Stimulated activated CD4-positive, alpha-beta T cell treated with anti-CD3 and anti-CD28 coated beads, TNF-alpha, amount 100 ng/mL, for 1 hour (primary cell): ENCODE measurements at places on chromosomes 3 and 15.

DNA sequence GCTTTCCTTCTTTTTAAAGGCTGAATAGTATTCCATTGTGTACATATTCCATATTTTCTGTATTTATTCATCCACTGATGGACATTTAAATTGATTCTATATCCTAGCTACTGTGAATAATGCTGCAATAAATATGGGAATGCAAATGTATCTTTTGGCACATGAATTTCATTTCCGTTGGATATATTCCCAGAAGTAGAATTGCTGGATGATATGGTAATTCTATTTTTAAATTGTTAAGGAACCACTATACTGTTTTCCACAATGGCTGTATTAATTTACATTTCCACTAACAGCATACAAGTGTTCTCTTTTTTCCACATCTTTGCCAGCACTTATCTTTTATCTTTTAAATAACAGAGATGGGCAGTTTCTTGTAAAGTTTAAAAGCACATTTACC, 302.7 kb downstream of the CTNNB1 start:
- DNase-seq = no peak

GRCh38 chr3:67678665-67679064, 24.3 kb upstream of the SUCLG2 start:
- no peak for DNase-seq

- no peak for DNase-seq
Measured at GRCh38 chr3:53083521-53083920, 37.6 kb upstream of the SFMBT1 start.

GRCh38 chr3:12400616-12401194, 83.6 kb upstream of the TSEN2 start:
- DNase-seq = no peak

- DNase-seq = no peak
Measured at GRCh38 chr15:77032647-77033416, 37.9 kb downstream of the PSTPIP1 start.

DNA sequence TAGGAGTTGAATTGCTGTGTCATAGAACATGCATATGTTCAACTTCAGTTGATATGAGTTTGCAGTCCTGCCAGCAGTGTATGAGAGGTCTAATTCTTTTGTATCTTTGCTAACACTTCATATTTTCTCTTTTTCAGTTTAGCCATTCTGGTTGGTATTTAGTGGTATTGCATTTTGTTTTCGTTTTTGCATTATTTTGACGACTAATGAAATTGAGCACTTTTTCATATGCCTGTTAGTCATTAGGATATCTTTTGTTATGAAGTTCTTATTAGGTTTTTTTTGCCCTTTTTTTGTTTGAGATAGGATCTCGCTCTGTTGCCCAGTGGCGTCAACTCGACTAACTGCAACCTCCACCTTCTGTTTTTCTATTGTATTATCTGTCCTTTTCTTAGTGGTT, 9.2 kb downstream of the TRIP4 start:
- DNase-seq = no peak

DNA sequence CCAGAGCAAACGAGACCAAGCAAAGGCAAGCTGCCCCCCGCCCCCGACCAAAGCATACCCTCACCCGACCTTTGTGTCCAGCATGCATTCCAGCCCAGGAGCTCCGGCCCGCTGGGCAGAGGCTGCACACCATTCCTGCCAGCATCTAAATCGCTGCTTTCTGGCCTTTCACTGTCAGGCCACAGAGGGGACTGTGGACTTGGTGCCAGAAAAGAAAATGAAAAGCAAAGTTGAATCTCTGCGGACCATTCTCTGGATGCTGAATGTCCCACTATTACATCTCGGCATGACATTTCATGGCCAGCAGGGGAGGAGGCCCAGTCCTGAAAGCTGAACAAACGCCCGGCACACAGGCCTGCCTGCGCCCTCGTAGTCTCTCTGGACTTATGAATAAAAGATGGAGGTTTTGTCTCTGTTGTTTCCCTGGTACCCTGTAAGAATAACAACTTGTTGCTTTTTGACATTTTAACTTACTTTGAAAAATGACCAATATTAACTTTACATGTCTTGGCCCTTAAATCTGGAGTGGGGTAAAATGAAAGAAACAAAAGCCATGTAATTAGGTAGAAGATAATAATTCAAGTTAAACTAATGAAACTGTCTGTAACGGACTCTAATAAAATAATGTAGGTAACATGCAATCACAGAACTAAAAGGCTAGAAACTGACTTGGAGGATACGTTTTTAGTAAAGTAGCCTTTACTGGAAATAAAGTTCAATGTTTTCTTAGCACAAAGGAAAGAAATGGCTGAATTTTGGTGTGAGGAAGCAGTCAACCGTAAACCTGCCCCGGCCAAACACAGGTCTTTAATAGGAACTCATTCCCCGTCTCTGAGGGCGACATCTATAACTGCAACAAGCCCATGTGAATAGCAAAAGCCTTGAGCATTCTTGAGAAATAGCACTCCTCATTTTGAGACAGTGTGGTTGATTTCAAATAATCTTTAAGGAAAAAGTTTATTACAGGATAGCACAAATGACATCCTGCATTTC, 12.7 kb downstream of the IL17RD start:
- DNase-seq = no peak

GRCh38 chr3:132285620-132285945, 31.6 kb upstream of the ACP3 start:
- no peak for DNase-seq

DNA sequence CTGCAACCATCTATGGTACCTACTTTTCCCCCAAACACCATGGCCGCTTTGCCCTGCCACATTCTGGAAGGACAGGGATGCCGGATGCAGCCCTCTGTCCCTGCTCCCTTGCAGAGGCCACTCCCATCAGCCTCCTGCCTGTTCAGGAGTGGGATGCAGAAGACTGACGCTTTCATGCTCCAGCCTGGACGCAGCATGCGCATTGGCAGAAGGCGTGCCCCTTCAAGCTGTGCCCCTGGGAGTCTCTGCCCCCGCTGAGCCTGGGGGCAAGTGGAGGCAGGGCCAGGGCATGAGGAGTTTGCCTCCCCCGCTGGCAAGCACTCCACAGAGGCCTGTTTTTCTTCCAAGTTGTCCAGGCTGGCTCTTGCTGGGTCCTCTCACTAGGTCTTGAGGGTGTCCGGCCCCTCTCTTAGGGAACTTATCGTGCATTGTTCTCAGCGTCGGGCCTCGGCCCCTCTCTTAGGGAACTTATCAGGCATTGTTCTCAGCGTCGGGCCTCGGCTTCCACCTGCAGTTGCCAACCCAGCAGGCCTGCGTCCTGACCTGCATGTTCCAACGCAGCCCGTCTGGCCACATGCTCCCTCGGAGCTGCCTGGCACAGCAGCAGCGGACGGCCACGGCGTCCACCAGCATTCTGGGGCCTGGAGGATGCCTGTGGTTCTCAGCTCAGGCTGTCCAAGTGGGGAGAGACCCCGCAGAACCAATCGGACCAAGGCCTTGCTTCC, 14.6 kb upstream of the SNRPA1 start:
- no peak for DNase-seq

GRCh38 chr3:99818818-99819217, 1.2 kb downstream of the CMSS1 start:
- DNase-seq = no peak

- no peak for DNase-seq
Measured at GRCh38 chr3:127668906-127669305, 3.8 kb upstream of the ABTB1 start.

GRCh38 chr3:79200456-79200855, 567.3 kb downstream of the ROBO1 start:
- DNase-seq = no peak

DNA sequence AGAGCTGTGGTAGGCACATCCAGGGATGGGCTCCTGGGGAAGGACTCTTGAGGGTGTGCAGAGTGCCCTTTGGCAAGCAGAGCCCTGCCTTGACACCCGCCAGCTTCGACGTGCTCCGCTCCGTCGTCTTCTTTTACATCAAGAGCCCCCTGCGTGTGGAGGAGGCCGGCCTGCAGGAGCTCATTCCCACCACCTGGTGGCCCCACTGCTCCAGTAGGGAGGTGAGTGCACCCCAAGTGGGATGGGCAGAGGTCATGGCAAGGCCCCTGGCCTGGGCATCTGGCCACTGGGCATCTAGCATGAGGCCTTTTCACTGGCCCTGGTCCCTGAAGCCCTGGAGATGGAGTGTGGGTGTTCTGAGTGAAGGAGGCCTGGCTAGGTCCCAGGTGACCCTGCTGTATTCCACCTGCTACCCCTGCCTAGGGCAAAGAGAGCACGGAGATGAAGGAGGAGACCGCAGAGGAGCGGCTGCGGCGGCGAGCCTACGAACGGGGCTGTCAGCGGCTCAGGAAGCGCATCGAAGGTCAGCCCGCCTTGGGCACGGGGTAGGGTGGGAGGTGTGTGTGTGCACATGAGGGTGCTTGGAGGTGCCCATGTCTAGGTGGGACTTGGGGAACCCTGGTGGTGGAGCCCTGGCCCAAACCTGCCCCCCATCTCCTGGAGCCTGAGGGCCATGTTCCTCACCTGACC, 12.2 kb downstream of the RNF123 start:
- DNase-seq = no peak

DNA sequence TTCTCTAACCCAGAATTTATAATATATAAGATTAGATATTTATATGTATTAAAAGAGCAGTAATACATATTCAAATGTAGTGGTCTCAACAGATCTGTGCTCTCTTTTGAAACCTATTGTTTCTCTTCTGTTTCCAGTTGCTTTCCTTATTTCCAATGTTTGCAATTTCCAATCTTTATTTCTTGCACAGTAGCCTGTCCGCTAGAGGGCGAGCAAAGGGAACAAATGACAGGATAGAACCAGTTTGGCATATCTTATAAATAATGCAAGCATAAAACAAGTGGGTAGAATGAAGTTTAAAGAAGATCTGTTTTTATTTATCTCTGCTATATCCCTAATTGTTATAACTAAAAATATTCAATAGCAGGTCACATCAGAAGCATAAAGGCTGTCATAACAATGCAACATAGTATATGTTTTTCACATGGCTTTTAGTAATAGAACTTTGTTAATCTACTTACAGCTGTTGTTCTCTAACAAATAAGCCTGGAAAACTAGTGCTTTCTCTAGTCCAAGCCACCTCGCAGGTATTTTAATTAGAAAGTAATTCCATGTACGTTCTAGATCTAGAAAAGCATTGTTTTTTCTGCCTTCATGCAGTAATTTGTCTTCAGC, 15.1 kb upstream of the TCAIM start:
- peak; percentile 14 for DNase-seq
